ENCODE measurements at places on chromosomes 6 and 20.
A peak's percentile ranks its signal among the peaks of the same experiment; 100 is the strongest.

- DNase-seq, result no peak
Observed at GRCh38 chr6:73250016-73250415, 13.0 kb downstream of the KHDC1 start.

DNA sequence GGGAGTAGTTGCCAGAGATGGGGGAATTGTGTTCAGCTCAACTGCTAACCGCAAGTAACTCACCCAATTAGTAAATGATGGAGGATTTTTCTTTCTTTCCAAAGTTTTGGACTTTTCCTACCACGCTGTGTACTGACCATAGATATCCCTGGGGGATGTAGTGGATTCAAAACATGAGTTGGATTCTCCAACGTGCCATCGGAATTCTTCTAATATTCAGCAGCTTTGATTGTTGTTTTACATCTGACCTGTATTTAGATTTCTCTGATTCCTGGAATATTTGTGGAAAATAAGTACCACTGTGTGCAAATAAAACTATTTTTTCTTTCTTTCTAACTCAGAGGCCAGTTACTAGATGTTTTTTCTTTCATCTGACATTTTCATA is 1.1 kb downstream of the CCDC170 start:
- no peak for DNase-seq

DNA sequence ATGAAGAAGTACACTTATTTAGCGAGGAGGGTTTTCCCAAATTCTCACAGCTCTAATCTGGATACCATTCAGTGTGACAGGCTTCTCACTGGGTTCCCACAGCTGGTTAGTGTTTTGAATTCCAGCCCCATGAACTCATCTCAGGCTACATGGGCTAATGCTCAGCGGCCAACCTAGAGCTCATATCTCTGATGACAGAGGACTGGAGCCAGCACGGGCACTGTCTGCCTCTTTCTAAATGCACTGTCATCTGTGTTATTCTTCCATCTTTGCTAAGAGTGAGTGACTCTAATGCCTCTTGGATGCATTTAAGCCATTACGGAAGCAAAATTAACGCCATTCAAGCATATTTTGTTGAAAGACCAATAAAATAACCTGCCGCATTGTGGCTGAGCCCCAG is 308.9 kb upstream of the JAG1 start:
- DNase-seq, result no peak

- DNase-seq, result no peak
Observed at GRCh38 chr6:34349211-34349610, 43.3 kb downstream of the NUDT3 start.

GRCh38 chr20:20568604-20569205 is 143.7 kb downstream of the RALGAPA2 start:
- no peak for DNase-seq

DNA sequence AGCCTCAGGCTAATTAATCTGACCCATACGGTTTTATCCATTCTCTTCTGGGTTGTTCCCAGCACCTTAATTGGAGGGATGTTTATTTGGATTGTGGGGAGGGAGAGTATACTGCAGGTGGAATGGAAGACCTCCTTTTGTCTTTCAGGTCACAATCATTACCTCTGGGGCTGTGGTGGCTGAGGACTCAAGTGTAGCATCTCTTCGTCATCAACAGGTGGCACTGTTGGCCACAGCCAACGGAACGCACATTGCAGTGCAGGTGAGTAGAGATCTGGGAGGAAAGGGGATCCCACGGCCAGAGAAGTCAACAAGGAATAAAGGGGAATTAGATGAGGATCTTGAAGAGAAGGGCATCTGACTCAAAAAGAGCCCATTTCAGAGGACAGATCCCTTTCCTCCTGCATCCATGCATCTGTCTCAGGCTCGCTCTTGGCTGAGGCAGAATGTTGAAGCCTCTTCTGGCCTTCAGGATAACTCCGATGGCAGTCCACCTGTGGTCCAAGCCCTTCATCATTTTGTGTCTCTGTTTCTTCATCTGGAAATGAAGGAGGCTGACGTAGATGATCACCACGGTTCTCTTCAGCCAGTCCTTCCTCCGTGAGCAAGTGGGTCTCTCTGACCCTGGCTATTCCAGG is 3.2 kb upstream of the DEF6 start:
- peak; percentile 22 for DNase-seq

GRCh38 chr6:142914937-142915697 is 29.9 kb downstream of the HIVEP2 start:
- no peak for DNase-seq

Data from stimulated activated naive CD4-positive, alpha-beta T cell treated with Interleukin-2 at 50 U/mL for 16 hours (primary cell).